ENCODE measurements at places on chromosomes 4 and X.

GRCh38 chrX:20523626-20524312 is 257.1 kb upstream of the RPS6KA3 start:
- no peak for DNase-seq

DNA sequence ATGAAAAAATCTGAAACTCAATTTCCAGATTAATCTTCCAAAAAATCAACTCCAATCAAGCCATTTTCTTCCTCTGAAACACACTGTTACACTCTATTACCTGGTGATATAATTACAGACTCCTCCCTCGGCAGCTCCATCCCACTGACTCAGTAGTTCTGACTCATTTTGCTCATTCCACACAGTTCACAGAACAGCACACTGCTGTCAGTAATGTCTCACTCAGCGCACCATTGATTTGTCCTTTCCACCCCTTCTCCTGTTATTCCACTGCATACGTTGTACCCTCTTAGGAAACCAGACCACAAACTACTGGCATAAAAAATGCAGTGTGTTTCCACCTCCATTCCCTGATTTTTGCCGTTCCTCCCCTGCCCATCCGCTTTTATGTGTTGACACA is 212.7 kb downstream of the SLIT2 start:
- no peak for DNase-seq

DNA sequence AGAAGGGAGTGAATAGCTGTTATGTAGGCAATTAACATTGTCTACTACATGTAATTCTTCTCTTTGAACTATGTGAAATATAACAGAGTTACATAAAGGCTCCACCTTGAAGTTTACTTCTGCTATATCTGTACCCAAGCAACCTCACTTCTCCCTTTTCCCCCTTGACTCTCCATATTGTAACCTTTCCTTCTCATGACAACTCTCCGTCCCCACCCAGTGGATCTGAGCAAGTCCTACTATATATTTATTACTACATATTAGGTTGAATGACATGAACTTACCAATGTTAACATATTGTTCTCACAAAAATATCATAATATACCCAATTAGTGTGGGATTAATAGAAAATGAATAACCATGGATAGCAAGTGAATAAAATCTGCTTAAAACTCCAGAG is 93.2 kb upstream of the ATP8A1 start:
- peak; percentile 9 for DNase-seq

GRCh38 chr4:183871581-183871980 is 33.5 kb upstream of the STOX2 start:
- peak; percentile 66 for DNase-seq

All from muscle of leg (tissue), 16 donors.